LHCN-M2 (cell line): ENCODE measurements at places on chromosomes 1 and 21. TPM values are rescaled to one million over a fixed set of nuclear protein-coding genes. Genes with fewer than 3 reads are reported as not detected.

DNA sequence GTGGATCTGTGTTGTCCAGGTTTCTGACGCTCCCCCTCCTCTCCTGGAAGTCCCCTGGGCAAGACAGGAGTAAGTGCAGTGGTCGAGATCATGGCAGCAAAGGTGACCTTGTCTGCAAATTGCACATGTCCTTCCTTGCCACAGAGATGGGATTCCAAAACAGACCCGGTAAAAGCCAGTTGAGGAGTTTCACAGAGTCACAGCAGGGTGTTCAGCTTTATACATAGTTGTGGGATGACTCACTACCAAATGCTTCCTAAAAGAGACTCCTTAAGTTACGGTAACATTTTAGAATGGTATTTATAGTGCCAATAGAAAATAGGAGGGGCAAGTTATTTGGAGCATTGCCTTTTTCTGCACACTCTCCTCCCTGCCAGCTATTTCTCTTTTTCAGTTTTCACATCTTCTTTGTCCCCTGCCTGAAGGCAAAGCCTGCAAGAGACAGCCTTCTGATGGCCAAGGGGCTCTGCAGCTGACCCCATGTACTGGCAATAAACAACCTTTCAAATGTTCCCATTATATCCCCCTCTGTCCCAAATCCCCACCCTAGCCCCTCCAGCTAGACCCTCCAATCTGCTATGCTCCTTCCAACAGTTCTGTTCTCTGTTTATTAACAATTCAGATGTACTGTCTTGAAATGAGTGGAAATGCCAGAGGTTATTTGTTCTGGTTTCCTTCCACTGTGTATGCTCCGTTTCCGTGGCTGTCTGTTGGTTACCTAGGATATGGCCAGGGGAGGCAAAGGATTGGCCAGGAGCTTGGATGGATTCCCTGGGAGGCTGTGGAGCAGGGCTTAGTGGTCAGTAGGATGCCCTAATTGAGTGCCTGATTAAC, 115.0 kb downstream of the TGFB2 start:
- DNase-seq, result peak; percentile 96

The RPTN gene
- not detected in 2 replicates for total RNA-seq

- DNase-seq, result no peak
Observed at GRCh38 chr21:46098303-46099141, 610 bp downstream of the COL6A2 start.

GRCh38 chr1:56397409-56397808, 182.0 kb downstream of the PLPP3 start:
- no peak for DNase-seq

The TIE1 gene
- 0.11 and 0.58 TPM in 2 replicates for total RNA-seq

GRCh38 chr1:194570476-194570875, 1384.1 kb upstream of the B3GALT2 start:
- no peak for DNase-seq

The ELF3 gene
- 0.06 TPM in 1 of 2 replicates, not detected in the other for total RNA-seq

DNA sequence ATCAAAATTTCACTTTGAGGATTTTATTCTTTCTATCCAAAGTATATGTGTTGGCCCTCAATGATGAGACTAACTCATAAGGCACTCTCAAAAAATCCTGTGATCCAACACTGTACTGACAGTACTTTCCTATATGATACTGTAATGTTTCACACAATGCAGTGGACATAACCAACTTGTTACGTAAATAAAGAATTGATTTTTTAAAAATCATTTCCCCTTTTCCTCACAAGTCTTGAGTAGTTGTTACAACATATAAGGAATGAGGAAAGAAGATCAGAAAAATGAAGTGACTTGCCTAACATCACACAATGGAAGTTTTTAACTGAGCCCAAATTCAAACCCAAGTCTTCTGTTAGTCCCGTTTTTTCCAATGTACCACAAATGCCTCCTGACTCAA, 17.2 kb downstream of the PTP4A2 start:
- DNase-seq, result no peak

GRCh38 chr1:89598450-89599331, 34.2 kb upstream of the LRRC8C start:
- DNase-seq, result peak; percentile 39

- DNase-seq, result no peak
Observed at GRCh38 chr1:204087893-204088528, 15.1 kb downstream of the SOX13 start.

- peak; percentile 76 for DNase-seq
Observed at GRCh38 chr1:24502709-24503058, at the start of gene RCAN3. RCAN3 (plus strand) TSS chr1:24502836; CDS start chr1:24514373, 11,537 bp downstream.

The OR2L8 gene
- total RNA-seq, result not detected in 2 replicates

DNA sequence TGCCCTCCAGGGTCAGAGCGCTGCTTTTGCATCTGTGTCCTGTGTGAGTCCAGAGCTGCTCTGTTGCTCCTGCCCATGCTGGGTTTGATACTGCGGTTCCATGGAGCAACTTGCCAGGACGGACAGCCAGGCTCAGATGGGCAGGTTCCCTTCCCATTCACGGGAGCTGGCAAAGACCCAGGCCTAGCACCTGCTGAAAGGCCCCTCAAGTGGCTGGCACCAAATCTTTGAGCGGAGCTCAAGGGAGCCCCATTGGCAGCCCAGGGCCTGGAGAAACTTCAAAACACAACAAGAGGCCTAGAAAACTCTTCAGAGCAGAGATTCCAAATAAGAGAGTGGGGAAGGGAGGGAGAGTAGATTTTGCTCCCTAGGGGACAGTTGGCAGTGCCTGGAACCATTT, 97.2 kb downstream of the ACTL8 start:
- DNase-seq, result no peak

GRCh38 chr1:31230378-31230777, 9.3 kb downstream of the NKAIN1 start:
- no peak for DNase-seq

GRCh38 chr1:6012529-6013318, 20.5 kb upstream of the NPHP4 start:
- DNase-seq, result no peak

The OR6K6 gene
- not detected in 2 replicates for total RNA-seq

The ILF2 gene
- total RNA-seq, result 295 and 319 TPM in 2 replicates

The HPDL gene
- 0.23 and 0.51 TPM in 2 replicates for total RNA-seq

The TMEM81 gene
- total RNA-seq, result 1.4 and 2.2 TPM in 2 replicates

DNA sequence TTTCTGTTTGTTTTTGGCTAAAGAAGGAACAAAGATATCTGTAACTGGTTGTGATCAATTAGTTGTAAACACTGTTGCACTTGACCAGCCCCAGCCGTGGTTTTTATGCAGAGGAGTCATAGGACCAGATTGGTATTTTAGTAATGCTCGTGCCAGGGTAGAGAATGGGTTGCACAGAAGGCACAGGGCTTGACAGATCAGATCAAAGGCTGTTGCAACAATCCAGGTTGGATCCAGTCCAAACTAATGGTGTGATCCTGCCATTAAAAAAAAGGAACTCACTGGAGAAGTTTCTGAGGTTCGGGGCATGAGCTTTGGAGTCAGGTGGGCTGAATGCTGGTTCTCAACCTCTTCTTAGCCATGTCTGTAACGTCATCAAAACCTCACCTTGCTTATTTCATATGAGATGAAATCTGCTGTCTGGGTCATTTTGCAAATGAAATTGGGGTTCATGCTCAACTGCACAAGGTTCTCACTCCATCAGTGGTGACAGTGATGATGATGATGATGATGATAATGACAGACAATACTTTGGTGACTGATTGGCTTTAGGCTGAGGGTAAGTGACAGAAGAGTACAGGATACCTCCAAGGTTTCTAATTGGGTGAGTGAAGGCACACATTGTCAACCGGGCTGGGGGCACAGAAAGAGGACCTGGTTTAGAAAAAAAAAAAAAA, 43.1 kb downstream of the ZNF281 start:
- no peak for DNase-seq

DNA sequence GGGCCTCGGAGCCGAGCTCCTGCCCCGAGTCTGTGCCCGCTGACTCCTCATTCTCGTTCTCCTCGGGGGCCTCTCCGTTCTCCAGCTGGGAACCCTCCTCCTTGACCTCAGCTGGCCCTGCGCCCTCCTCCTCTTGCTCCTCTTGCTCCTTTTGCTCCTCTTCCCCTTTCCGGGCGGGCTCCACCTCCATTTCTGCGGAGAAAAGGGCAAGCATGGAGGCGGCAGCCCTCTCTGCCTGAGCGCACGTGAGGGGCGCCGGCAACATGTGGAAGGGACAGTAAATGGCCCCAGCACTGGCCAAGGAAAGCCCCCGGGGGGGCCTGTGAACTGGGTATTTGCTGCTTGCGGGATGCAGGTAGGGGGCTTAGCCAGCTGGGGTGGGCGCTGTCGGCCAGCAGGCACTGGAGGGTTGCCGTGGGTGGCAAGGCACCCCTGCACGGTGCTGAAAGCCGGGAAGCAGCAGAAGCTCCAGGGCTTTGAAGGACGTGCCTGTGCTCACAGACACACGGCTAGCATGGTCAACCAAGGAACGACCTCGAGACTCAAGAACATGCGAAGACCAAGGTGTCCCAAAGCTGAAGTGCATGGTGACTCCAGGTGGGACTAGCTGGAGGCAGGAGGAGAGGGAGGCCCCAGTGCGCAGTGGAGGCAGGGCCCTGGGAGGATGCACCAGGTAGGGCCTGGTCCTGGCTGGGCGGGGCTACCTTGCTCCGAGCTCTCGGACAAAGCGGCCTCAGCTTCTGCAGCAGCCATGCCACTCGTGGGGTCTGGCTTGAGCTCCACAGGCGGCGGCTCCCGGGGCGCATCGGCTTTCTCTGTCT, 30.7 kb downstream of the ZBTB17 start:
- DNase-seq, result no peak

- no peak for DNase-seq
Observed at GRCh38 chr1:115850937-115851336, 10.0 kb upstream of the NHLH2 start.

DNA sequence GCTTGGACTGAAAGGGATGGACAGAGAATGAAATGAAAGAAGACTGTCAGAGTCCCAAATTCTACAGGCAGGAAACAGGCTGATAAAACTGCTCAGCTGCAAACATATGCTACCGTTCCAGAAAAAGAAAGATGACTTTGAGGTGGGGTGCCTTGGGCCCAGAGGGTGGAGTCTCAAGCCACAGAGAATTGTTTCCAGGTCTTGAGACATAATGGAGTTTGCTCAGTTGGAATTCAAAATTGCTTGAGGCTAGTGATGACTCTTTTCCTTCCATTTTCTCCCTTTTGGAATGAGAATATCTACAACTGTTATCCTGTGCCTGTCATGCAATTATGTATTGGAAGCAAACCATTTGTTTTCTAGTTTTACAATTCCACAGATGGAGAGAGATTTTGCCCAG, 23.6 kb upstream of the PSEN2 start:
- DNase-seq, result no peak

DNA sequence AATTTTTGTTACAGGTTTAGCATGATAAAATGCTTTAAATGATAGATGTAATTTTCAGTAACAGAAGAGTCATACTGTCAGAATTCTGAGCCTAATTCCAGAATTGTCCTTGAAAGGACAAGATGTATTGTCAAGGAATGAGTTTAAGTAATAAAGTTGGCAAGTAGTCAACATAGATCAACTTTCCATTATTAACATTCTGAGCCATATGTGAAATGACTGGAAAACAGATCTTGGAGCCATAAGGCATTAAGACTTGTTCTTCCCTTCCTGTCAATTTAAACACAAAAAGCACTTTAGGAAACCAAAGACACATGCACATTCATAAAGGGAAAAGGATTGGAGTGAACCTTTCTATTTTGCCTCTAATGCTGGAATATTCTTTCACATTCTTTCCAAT, 107.0 kb downstream of the ODF2L start:
- no peak for DNase-seq

DNA sequence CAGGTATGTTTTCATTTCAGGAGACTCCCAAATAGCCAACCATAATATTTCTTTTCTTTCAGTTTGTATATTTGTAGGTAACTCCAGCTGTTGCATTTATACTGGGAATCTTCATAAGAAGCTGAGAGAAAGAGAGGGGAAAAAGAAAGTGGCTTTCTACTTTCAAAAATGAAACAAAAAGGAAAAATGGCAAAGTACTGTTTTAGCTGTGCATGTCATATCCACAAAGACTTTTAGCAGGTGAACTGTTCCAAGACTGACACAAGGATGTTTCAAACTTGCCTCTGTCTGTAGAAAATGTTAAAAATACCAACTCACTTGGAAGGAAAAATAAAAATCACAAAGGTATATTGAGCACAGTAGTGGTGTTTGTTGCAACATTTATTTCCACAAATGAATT, 41.9 kb upstream of the CACYBP start:
- DNase-seq, result no peak

DNA sequence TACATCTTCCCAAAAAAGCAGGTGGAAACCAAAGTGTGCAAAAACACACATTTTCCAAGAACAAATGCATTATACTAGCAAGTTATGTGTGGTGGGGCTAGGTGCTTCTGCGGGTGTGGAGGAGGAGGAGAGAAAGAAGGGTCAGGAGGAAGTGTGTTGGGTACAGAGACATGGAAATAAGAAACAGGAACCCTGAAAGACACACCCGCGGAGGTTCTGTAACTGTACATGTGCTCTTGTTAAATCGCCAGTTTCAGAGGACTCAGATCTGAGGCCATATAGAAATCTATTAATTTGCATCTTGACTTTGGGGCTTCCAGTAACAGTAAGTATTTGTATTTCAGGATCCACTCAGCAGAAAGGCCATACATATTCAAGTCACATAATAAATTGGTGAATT, 30.9 kb downstream of the ERG start:
- no peak for DNase-seq

GRCh38 chr1:9844106-9844505, 20.3 kb upstream of the CLSTN1 start:
- DNase-seq, result no peak

GRCh38 chr1:204459706-204460105, 34.9 kb downstream of the PIK3C2B start:
- DNase-seq, result no peak

DNA sequence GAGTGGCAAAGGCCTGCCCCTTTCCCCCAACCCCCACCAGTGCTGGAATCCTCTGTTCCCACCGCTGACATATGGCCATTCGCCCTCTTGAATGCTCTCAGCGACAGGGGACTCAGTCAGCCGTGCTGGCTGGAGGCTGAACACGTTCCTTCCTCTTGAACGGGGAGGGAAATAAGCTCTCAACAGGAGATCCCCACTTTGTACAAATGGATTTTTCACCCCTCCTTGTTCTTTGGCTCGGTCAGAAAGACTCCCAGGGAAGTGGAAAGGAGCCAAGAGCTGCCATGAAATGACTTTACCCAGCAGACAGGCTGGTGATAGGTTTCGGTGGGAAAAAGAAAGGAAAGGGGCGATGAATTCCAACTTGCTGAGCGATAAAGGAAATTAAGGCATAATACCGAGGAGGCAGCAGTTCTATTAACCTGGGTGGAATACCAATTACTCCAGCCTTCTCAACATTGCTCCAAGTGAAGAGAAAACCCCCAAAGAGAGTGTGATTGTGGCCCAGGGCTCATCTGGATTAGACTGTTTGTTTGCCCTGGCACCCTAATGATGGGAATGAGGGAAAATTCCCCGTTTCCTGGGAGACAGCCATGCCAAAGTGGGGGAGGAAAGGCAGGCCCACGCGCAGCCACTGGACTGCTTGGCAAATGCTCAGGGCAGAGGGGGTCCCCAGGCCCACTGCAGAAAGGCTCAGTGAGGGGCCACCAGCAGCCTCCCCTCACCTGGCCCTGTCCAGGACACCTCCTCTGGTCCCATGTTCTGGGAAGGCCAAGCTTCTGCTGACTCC, 23.9 kb downstream of the LRP8 start:
- no peak for DNase-seq

The LYPLAL1 gene
- total RNA-seq, result 11.2 and 12.6 TPM in 2 replicates
